Stimulated activated CD8-positive, alpha-beta memory T cell treated with anti-CD3 and anti-CD28 coated beads, Interleukin-4, amount 100 ng/mL, for 4 hours (primary cell): ENCODE measurements at places on chromosomes 5 and 9.

DNA sequence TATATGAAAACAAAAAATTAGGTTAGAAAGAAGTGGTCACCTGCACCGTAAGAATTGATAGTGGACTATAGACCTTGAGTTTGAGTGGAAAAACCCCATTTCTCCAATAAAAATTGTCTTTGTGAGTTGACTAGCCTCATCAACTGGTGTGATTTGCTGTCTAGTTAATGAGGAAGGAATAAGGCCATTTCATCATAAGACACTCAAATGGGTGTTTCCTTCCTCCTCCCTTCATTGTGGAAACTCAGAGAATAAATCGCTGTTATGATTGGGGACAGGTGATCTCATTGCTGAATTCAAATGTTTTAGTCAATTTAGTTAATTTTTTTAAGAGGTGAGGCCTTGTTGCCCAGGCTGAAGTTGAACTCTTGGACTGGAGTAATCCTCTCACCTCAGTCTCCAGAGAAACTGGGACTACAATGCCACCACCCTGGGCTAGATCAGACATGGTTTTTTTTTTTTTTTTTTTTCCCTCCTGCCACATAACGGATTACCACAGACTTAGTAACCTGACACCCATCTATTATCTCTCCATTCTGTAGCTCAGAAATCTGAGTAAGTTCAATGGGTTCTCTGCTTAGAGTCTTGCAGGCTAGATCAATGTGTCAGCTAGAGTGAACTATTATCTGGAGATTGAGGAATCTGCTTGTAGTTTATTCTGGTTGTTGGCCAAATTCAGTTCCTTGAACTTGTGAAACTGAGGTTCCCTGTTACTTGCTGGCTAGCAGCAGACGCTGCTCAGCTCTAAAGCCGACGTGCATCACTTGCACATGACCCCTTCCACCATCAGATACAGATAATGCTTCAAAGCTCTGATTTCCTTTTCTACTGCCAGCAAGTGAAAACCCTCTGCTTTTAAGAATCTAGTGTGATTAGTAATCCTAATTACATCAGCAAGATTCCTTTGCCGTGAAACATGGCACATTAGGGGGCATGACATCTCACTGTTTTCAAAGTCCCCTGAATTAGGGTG lies 663.8 kb upstream of the CDH9 start:
- no peak for DNase-seq

DNA sequence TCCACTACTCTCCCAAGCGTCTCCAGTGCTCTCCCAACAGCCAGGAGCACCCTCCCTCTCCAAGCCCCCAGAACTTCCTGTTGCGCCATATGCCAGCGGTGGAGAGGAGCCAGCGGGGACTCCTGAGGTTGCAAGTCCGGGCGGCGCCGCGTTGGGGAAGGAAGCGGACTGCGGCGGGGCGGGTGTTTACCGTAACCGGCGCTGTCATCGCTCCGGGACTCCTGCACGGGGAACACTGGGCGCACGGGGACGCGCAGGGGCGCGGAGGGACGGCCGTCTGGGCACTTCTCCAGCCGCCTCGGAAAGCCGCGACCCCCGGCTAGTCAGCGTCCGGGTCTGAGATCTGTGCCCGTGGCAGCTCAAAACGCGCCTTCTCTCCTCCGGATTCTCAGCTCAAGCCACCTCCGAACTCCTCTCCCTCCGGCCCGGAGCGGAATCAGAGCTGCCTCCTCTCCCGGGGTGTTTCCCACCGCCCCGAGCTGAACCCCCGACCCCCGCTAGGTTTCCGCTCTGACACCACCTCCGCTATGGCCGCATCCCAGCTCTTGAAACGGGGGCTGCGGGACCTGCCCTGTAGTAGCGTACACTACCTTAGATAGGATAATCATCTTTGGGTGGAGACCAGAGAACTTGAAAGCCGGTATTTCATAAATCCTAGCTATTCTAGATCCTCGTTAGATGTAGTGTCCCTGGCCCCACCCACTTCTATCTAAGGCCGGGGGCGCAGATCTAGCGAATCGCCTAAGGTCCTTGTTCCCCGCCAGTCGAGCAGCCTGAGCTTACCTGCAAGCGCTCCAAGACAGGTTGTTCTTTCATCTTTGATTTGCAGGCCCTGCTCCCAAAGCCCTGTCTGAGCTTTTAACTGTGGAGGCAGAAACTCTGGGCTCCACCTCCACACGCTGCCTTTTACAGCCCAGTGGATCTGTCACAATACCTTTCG lies at the start of gene TRPM6:
TSS of gene TRPM6 (minus strand) at position 881 of the 940 bp plus-strand sequence. CDS start at position 816, 65 bp downstream.
- no peak for DNase-seq

DNA sequence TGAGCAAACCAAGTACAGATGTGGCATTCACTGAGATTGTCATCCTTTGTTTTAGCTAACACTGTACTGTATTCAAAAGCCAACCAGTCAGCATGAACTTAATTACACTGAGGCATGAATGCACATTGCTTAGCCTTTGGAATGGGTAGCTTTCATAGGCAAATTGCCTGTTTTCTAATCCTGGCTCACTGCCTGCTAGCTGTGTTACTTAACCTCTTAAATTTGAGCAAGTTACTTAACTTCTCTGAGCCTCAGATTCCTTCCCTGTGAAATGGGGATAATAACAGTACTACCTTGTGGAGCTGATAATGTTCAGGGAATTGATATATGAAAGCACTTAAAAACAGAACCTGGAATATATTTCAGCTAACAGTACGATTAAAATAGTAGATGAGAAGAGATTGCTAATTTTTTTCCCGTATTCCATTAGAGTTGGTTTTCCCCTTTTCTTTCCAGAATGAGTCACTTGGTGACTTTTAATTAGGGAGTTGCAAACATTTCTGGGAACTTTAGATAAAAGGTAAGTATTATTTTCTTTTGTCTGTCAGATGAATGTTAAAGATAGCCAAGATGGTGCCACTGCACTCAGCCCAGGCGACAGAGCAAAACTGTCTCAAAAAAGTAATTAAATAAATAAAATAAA lies 43.9 kb downstream of the ARRDC3 start:
- DNase-seq: no peak

DNA sequence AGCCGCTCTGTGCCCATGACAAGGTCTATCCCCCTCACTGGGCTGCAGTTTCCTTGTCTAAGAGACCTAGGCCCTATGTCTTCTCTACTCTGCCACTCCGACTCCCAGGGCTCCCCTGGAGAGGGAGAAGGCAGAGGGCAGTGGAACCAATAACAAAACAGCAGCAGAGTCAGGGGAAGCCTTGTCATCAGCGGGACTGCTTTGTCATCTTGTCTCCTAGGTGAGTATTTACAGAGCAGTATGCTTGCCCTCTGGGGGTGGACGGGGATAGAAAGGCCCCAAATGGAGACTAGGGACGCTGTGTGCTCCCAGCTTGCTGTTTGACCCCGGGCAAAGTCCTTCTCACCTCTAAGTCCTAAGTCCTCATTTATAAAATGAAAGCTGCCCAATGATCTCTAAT lies 318.5 kb downstream of the CDK5RAP2 start:
- DNase-seq: no peak

DNA sequence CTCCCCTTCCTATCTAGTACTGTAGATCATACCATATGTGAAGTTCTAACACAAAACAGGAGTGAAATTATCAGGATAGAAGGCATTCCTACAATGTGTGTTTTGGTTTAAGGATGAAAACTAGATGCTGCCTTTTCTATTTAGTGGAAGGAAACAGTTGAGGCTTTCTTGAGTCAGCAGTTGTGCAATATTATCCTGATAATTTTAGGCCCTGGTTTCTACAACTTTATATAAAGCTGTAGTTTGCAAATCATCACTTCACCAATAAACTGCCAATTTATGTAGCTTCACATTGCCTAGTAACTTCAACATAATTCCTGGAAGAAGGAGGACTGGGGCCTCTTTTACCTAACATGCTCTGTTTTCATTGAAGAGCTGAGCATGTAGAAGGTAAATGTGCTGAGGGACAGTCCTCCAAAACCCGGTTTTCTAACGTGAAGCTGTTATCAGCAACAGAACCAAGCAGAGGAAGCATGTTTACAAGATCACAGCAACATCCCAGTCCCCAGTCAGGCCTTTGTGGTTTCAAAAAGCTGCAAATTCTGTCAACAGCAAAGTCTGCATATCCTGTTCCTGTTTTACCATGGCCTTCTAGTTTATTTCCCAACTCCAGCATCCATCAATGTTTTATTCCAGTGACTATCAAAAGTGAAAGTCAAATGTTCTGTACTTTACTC lies 513.4 kb upstream of the MEF2C start:
- DNase-seq: no peak

GRCh38 chr9:121708768-121709488 lies 57.5 kb downstream of the DAB2IP start:
- DNase-seq: no peak

- DNase-seq: no peak
These were observed 295.1 kb downstream of the CDK5RAP2 start for GRCh38 chr9:120284821-120285220.

DNA sequence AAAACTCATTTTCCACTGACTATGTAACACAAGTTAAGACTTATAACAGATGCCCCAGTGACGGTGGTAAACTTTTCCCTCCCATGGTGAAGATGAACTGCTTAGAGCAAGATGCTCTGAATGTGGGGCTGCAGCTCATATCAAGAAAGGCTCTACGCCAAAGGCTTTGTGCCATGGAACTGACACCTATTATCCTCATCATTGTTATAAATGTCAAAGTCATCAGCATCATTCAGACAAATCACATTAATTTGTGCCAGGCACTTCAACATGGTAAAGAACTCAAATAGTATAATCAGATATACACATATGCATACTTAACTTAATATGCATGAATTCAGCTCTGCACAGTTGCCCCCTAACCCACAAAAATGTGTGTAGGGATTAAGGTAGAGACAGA lies 305.9 kb upstream of the ATP10B start:
- no peak for DNase-seq

DNA sequence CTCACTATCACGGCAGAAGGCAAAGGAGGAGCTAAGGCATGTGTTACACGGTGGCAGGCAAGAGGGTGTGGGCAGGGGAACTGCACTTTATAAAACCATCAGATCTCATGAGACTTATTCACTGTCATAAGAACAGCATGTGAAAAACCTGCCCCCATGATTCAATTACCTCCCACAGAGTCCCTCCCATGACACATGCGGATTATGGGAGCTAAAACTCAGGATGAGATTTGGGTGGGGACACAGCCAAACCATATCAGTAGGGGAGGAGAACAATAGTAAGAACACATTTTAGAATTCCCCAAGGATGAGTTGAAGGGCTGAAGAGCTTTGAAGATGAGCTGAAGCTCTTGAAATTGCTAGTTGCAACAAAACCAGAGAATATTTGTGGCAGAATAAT lies 287.9 kb downstream of the SMARCA2 start:
- no peak for DNase-seq

- DNase-seq: no peak
These were observed 52.4 kb downstream of the EHMT1 start for GRCh38 chr9:137671196-137671538.

- no peak for DNase-seq
These were observed 202.0 kb upstream of the NR3C1 start for GRCh38 chr5:143605403-143606005.

GRCh38 chr5:3394891-3395599 lies 200.6 kb upstream of the IRX1 start:
- no peak for DNase-seq

- no peak for DNase-seq
These were observed 87.7 kb upstream of the PTPN3 start for GRCh38 chr9:109585796-109586195.

DNA sequence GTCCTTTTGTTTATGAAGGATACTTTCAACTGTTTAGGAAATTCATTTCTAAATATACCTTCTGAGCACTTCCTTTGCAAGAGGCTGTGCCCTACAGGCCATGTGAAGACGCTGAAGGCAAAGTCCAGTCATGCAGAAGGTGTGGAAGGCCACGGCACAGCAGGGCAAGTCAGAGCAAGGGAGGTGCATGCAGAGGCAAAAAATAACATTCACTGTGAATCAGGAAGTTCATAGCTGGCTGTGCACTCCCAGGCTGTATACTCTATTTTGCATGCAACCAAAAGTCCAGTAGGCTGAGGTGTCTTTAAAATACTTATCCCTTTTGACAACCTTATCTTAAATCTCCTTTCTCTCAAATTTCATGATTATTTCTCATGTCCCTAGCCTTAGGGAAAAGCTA lies 50.3 kb downstream of the GNAQ start:
- no peak for DNase-seq

GRCh38 chr5:74948031-74948546 lies 81.9 kb upstream of the FAM169A start:
- DNase-seq: no peak

- no peak for DNase-seq
These were observed 778.5 kb upstream of the CDH10 start for GRCh38 chr5:25423271-25423670.

- DNase-seq: no peak
These were observed 49.0 kb downstream of the DAPK1 start for GRCh38 chr9:87546704-87547103.

DNA sequence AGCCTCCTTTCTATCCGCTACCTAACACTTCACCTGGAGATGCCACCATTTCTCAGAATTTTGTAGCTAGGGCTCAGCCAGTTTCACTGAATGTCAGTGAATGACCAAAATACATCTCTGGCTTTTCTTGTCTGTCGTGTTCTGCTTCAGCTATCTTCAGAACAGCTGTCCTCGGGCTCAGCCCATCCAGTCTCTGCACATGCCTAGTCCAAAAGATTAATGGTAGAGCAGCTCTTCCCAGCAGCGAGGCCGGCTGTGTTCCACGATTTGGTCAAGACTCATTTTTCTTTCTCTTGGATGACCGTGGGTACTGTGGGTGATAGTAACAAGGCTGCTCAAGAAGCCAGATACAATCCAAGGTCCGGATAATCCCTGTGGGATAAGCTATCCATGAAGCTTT lies 342.8 kb downstream of the GABRG2 start:
- DNase-seq: no peak

DNA sequence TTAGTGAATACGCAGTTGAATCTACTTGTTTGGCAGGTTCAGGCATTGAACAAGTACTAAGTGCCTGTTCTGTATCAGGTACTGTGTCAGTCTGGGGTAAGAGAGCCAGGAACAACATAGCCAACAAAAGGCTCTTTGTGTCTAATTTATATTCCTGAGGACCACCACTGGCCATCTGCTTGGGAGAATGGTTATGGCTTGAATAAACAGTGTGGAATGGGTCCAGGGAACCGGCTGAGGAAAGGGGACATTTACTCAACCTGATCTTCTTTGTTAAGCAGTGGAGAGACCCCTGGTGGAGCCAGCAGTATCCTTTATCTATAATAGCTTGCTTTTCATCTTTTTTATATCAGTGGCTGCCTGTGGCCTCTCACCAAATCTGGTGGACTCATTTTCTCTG lies 38.6 kb downstream of the EXOSC2 start:
- no peak for DNase-seq

- no peak for DNase-seq
These were observed 79.8 kb downstream of the MAT2B start for GRCh38 chr5:163585206-163585605.

DNA sequence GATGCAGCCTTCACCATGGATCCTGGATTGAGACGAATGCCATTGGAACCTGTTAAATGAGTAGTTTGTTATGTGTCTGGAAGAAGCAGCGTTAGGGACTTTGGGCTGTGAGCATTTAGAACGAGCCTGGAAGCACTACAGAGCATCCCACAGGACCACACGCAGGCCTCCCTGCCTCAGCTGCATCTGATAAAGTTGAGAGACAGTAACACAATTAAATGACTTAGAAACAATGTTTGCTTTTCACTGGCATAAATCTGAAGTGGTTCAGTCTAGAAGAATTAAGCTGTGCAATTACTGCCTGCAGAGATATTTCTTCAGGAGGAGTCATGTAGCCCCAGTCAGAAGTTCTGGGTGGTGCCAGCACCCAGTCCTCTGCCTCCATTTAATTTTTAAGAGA lies 9.8 kb upstream of the TLX3 start:
- DNase-seq: no peak
